Osteoblast (primary cell): ENCODE measurements at places on chromosomes 12 and 14. TPM values are rescaled to one million over a fixed set of nuclear protein-coding genes. Genes with fewer than 3 reads are reported as not detected.
A peak's percentile ranks its signal among the peaks of the same experiment; 100 is the strongest.

The NPC2 gene
- 266 and 291 TPM in 2 replicates for total RNA-seq

The NGB gene
- total RNA-seq, result not detected in 2 replicates

- peaks cover 17% of the 10 kb centered on the region for H3K27me3 ChIP-seq
- H3K36me3 ChIP-seq, result no peaks in the 10 kb centered on the region
- no peak overlapping the region for H3K27ac ChIP-seq
- DNase-seq, result peak; percentile 96
Measured at GRCh38 chr12:52121824-52122539, 42.5 kb downstream of the SMIM41 start.

The VRTN gene
- total RNA-seq, result not detected in 2 replicates

DNA sequence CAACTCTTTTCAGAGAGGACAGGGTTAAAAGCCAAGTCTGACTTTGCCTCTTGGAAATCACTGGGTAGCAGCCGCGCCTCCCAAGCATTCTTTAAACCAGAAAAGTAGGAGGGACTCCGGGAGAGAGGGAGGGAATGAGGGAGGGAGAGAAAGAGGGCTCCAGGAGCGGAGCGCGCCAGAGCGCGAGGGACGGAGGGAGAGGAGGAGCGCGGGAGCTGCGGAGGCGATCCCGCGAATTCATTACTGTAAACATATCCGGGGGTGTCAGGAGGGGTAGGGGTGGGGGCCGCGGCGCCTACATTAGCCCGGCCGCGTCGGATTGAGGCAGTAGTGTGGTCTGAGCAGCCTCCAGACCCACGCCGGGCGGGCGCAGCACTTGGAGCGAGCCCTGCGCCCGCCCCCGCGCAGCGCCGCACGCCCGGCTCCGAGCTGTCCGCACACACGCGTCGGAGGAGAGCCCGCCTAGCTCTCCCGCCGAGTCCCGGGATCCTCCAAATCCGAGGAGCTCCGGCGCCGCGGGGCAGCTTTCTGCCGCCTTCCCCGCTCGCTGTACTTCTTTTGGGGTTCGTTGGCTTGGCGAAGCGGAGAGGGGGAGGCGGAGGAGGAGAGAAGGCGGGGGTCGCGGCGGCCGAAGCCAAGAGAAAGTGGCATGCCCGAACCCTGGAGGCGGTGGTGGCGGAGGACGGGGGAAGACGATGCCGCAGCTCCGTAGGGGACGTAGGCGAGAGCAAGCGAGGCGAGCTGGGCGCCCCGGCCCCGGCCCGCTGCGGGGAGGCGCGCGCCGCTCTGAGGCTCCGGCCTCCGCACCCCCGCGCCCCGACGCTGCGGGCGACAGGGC, 3.3 kb downstream of the FLRT2 start:
- H3K4me1 ChIP-seq, result peaks cover 42% of the 10 kb centered on the region
- H3K4me3 ChIP-seq, result peak overlapping the region; percentile 73
- no peaks in the 10 kb centered on the region for H3K27me3 ChIP-seq
- peak; percentile 94 for DNase-seq
- H3K27ac ChIP-seq, result peak overlapping the region; percentile 94

GRCh38 chr14:101721951-101722661, 39.4 kb upstream of the PPP2R5C start:
- H3K27me3 ChIP-seq, result no peaks in the 10 kb centered on the region
- peak; percentile 94 for DNase-seq
- peak overlapping the region; percentile 2 for H3K27ac ChIP-seq

DNA sequence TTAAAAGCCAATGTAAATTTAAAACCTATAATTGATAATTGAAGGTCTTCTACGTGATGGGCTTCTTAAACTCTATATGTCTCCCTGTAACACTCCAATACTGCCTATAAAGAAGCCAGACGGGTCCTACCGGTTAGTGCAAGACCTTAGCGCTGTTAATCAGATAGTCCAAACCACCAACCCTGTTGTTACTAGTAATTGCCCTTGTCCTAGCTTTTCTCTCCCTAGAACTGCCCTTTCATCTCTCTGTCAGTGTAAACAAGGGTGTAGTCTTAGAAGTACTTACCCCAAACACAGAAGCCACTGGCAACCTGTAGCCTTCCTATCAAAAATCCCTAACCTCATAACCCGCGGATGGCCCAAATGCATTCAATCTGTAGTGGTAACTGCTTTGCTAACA, 243.0 kb upstream of the DIO3 start:
- no peak overlapping the region for H3K27ac ChIP-seq
- no peak overlapping the region for H3K4me3 ChIP-seq
- no peak for DNase-seq
- H3K4me1 ChIP-seq, result no peaks in the 10 kb centered on the region
- H3K36me3 ChIP-seq, result no peaks in the 10 kb centered on the region
- H3K27me3 ChIP-seq, result peaks cover 4% of the 10 kb centered on the region

The RERG gene
- 0.29 TPM in 1 of 2 replicates, not detected in the other for total RNA-seq

- H3K27ac ChIP-seq, result no peak overlapping the region
- peaks cover 75% of the 10 kb centered on the region for H3K36me3 ChIP-seq
- H3K4me3 ChIP-seq, result no peak overlapping the region
- no peaks in the 10 kb centered on the region for H3K27me3 ChIP-seq
- no peaks in the 10 kb centered on the region for H3K4me1 ChIP-seq
Measured at GRCh38 chr14:67773844-67774377, 42.5 kb downstream of the ZFYVE26 start.

DNA sequence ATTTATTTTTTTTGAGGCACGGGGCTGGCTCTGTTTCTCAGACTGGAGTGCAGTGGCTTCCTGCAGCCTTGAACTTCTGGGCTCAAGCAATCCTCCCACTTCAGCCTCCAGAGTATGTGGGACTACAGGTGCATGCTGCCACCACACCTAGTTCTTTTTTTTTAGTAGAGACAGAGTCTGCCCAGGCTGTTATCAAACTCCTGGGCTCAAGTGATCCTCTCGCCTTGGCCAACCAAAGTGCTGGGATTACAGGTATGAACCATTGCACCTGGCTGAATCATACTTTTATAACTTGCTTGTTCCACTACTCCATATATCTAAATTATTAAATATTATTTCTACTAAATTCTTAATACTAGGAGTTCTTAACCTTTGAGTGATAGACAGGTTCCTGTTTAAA, 111.6 kb downstream of the BTG1 start:
- no peak for DNase-seq
- no peak overlapping the region for H3K4me3 ChIP-seq
- no peak overlapping the region for H3K27ac ChIP-seq
- H3K36me3 ChIP-seq, result no peaks in the 10 kb centered on the region

GRCh38 chr12:101941306-101942249, 64.2 kb downstream of the DRAM1 start:
- H3K4me1 ChIP-seq, result peaks cover 12% of the 10 kb centered on the region
- no peak overlapping the region for H3K4me3 ChIP-seq
- no peak overlapping the region for H3K27ac ChIP-seq
- H3K27me3 ChIP-seq, result no peaks in the 10 kb centered on the region
- peak; percentile 68 for DNase-seq

GRCh38 chr14:52073251-52073650, 4.4 kb upstream of the NID2 start:
- H3K4me3 ChIP-seq, result no peak overlapping the region
- peak overlapping the region; percentile 14 for H3K27ac ChIP-seq
- no peak for DNase-seq
- peaks cover 71% of the 10 kb centered on the region for H3K4me1 ChIP-seq
- no peaks in the 10 kb centered on the region for H3K27me3 ChIP-seq
- H3K36me3 ChIP-seq, result no peaks in the 10 kb centered on the region

DNA sequence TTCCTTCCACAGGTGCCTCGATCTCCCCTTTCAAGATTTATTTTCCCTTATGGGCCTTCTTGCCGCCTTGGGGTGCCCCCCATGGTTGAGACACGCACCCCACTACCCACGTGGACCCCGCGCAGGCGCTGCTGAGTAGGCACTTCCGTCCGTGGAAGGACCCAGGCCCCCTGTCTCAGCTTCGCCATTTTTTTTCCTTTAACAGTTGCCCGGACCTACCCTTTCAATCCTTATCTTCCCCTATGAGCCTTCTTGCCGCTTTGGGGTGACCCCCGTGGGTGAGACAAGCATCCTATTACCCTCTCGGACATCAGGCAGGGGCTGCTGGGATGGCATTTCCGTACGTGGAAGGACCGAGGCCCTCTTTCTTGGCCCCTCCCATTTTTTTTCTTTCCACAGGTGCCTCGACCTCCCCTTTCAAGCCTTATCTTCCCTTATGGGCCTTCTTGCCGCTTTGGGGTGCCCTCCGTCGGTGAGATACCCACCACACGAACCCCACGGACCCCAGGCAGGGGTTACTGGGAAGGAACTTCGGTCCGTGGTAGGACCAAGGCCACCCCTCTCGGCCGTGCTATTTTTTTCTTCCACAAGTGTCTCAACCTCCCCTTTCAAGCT, 268.2 kb downstream of the ALG10 start:
- no peaks in the 10 kb centered on the region for H3K36me3 ChIP-seq
- no peaks in the 10 kb centered on the region for H3K27me3 ChIP-seq
- no peak for DNase-seq
- no peak overlapping the region for H3K4me3 ChIP-seq

DNA sequence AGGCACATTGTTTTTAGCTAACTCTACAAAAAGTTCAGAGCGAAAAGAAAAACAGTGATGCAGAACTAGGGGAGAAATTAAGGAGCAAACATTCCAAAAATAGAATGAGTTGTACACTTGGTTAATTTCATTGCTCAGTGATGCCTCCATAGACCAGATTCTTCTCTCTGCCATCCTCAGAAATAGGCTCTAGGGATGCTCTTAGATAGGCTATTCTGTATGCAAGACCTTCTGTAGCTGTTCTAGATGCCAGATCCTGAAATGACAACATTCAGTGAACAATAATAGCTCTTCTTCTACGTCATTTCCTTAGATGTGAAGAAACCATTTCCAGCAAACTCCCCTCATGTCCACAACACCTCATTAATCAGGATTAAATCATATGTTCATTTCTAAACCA, 466.3 kb downstream of the DIO2 start:
- H3K27me3 ChIP-seq, result no peaks in the 10 kb centered on the region
- H3K4me1 ChIP-seq, result no peaks in the 10 kb centered on the region
- no peak overlapping the region for H3K4me3 ChIP-seq
- DNase-seq, result no peak

DNA sequence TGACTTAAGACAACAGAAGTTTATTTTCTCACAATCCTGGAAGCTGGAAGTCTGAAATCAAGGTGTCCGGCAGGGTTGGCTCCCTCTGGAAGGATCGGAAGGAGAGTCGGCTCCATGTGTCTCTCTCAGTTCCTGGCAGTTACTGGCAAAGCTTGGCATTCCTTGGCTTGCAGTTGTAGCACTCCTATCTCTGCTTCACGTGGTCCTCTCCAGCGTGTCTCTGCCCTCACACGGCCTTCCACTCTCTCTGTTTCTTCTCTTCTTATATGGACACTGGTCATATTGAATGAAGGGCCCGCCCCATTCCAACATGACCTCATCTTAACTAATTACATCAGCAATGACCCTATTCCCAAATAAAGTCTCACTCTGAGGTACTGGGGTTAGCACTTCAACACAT, 60.1 kb upstream of the TUNAR start:
- no peak for DNase-seq
- no peaks in the 10 kb centered on the region for H3K4me1 ChIP-seq
- no peak overlapping the region for H3K4me3 ChIP-seq
- no peaks in the 10 kb centered on the region for H3K36me3 ChIP-seq
- no peaks in the 10 kb centered on the region for H3K27me3 ChIP-seq

DNA sequence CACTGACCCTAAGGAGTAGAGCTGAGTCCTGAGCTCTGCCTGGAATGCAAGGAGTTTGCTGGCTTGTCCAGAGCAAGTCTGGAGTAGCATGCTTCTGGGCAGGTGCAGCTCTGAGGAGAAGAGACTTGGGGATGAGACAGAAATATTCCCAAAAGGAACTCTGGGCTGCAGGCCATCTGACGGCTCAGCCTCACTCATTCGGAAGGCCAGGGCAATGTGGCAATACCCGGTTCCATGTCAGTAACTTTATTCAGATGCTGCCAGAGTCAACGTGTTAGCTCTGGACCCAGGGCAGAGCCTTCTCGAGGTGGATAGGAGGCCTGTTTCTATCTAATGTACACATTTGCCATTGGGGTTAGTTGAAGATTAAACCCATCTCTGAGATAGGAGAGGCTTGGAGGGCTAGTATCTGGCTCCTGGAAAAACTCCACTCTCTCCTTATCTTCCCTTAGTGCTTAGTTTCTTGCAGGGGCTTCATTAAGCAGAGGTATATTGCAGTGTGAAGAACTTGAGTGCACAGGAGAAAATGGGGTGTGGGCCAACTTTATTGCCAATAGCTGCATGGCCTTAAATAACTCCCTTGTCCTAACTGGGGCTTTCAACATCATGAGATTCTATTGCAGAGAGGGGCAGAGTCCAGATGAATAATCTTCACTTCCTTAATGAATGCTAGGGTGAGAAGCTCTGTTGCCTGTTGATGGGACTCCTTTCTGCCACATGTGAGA, 65.6 kb downstream of the NTF3 start:
- H3K27me3 ChIP-seq, result no peaks in the 10 kb centered on the region
- H3K27ac ChIP-seq, result no peak overlapping the region
- no peaks in the 10 kb centered on the region for H3K36me3 ChIP-seq
- no peaks in the 10 kb centered on the region for H3K4me1 ChIP-seq

DNA sequence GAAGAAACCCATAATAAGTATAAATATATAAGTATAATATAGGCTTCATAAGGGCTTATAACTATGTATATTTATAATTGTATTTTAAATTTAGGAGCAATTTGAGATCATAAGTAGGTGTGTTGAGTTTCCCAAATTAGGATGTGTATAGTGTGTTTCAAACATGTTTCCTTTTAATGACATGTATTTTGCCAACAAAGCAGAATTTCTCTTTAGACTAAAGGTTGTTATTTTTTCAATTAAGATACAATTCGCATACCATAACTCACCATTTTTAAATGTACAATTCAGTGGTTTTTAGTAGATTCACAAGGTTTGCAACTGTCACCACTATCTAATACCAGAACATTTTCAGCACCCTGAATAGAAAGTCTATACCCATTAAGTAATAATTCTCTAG, 7.7 kb upstream of the ARL1 start:
- no peak overlapping the region for H3K27ac ChIP-seq
- H3K4me1 ChIP-seq, result no peaks in the 10 kb centered on the region
- H3K36me3 ChIP-seq, result no peaks in the 10 kb centered on the region
- DNase-seq, result no peak
- H3K27me3 ChIP-seq, result no peaks in the 10 kb centered on the region

The C12orf56 gene
- under 0.01 and 0.36 TPM in 2 replicates for total RNA-seq

The ACSM4 gene
- not detected in 2 replicates for total RNA-seq

DNA sequence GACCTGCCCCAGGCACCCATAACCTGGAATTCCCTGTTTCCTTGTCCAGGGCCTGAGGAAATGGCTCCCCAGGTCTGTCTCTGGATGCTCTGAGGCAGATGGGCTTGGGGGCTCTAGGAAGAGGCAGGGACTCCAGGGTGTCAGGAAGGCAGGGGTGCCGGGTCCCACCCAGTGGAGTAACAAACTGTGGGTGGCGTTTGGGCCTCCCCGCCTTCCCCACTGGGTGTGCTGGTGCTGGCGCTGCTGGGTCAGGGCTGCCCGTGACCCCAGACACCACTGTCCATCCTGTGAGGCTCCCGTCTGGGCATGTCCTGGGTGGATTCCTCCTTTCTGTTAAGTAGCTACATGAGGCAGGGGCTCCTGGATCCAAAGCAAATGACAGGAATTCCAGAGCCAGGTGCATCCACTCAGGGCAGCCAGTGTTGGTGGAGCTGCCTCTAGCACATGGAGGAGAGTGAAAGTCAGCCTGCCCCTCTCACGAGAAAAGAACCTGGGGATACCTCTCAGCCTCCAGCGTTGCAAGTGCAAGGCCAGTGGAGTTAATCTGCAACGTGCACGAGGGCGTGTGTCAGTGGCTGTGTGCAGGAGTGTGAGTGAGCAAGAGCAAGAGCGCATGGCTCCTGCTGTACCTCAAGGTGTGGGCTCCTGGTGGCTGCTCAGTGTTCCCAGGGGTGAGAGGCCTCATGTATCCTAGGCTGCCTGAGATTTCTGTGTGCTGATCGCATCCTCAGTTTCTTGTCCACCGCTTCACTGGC, 403.1 kb downstream of the TMEM121 start:
- H3K4me1 ChIP-seq, result no peaks in the 10 kb centered on the region
- H3K4me3 ChIP-seq, result no peak overlapping the region
- no peaks in the 10 kb centered on the region for H3K36me3 ChIP-seq
- no peaks in the 10 kb centered on the region for H3K27me3 ChIP-seq
- DNase-seq, result peak; percentile 32

The NTF3 gene
- under 0.01 and 1.1 TPM in 2 replicates for total RNA-seq

The MAP1LC3B2 gene
- 0.29 and 1.1 TPM in 2 replicates for total RNA-seq

The LMO3 gene
- total RNA-seq, result 3.2 and 3.3 TPM in 2 replicates
